ENCODE measurements at places on chromosomes 6 and 20. TPM values are rescaled to one million over a fixed set of nuclear protein-coding genes. Genes with fewer than 3 reads are reported as not detected.

The NRSN1 gene
- polyA plus RNA-seq = 1.2 TPM

GRCh38 chr6:22530506-22530905 is 38.9 kb upstream of the HDGFL1 start:
- no peaks in the 10 kb centered on the region for H3K27me3 ChIP-seq
- DNase-seq = no peak
- no peak overlapping the region for H3K4me3 ChIP-seq
- H3K27ac ChIP-seq = no peak overlapping the region
- no peaks in the 10 kb centered on the region for H3K36me3 ChIP-seq

The ZBTB24 gene
- 3.9 TPM for polyA plus RNA-seq

- no peak overlapping the region for H3K27ac ChIP-seq
- no peaks in the 10 kb centered on the region for H3K27me3 ChIP-seq
- H3K4me1 ChIP-seq = peaks cover 3% of the 10 kb centered on the region
- H3K36me3 ChIP-seq = no peaks in the 10 kb centered on the region
- H3K4me3 ChIP-seq = no peak overlapping the region
These were observed 32.6 kb upstream of the SERPINB9 start for GRCh38 chr6:2935566-2936291.

GRCh38 chr20:54088430-54088829 is 18.0 kb upstream of the BCAS1 start:
- no peak overlapping the region for H3K27ac ChIP-seq
- no peaks in the 10 kb centered on the region for H3K27me3 ChIP-seq

DNA sequence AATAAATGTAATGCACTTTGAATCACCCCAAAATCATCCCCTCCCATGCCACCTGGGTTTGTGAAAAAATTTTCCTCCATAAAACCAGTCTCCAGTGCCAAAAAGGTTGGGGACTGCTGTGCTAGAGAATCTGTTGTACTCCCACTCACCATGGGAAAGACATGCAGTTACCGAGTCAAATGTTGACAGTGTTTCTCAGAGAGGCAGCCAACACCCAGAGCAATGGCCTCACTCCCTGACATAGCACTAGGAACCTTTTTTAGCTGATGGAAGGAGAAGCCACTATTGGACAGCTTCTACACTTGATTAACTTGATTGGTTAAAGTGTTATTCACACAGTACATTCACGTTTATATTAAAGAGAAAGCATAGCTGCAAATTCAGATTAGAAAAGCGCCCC is 59.8 kb upstream of the MANEA start:
- H3K4me3 ChIP-seq = no peak overlapping the region
- H3K4me1 ChIP-seq = no peaks in the 10 kb centered on the region
- no peaks in the 10 kb centered on the region for H3K36me3 ChIP-seq
- no peak overlapping the region for H3K27ac ChIP-seq
- DNase-seq = no peak

The TFAP2D gene
- not detected for polyA plus RNA-seq

The AURKA gene
- polyA plus RNA-seq = 0.61 TPM

- H3K27me3 ChIP-seq = no peaks in the 10 kb centered on the region
- H3K36me3 ChIP-seq = no peaks in the 10 kb centered on the region
- H3K4me3 ChIP-seq = no peak overlapping the region
- no peak for DNase-seq
These were observed 50.2 kb upstream of the UTRN start for GRCh38 chr6:144234935-144235334.

- no peaks in the 10 kb centered on the region for H3K27me3 ChIP-seq
- H3K4me3 ChIP-seq = no peak overlapping the region
- no peaks in the 10 kb centered on the region for H3K36me3 ChIP-seq
- H3K27ac ChIP-seq = no peak overlapping the region
These were observed 59.9 kb downstream of the MACROD2 start for GRCh38 chr20:14055127-14055742.

The HDAC2 gene
- polyA plus RNA-seq = 48.9 TPM

The LY86 gene
- 0.38 TPM for polyA plus RNA-seq

DNA sequence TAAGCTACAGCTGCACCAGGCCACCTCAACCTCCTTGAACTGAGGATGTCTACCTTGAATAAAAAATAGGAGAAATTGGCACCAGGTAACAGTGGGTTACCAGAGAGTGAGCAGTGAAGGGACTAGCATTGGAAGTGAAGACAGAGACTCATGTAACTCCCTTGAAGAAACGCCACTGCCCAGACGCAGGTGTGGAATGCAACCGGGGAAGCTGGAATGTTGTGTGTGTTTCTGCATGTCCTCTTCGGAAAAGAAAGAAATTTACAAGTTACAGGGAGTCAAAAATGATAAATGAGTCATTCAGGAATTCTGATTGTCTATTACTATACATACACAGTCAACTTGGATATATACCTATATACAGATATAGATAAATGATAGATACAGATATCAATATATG is 514.7 kb upstream of the AGPAT4 start:
- H3K27ac ChIP-seq = no peak overlapping the region
- H3K36me3 ChIP-seq = no peaks in the 10 kb centered on the region
- no peaks in the 10 kb centered on the region for H3K4me1 ChIP-seq
- H3K4me3 ChIP-seq = no peak overlapping the region

GRCh38 chr6:111777357-111777756 is 95.9 kb downstream of the FYN start:
- H3K27me3 ChIP-seq = no peaks in the 10 kb centered on the region
- H3K27ac ChIP-seq = no peak overlapping the region
- no peaks in the 10 kb centered on the region for H3K4me1 ChIP-seq
- no peak for DNase-seq
- H3K4me3 ChIP-seq = no peak overlapping the region

The POFUT1 gene
- 10.3 TPM for polyA plus RNA-seq

GRCh38 chr20:45576995-45577394 is 2.1 kb downstream of the WFDC8 start:
- no peaks in the 10 kb centered on the region for H3K36me3 ChIP-seq
- H3K4me1 ChIP-seq = no peaks in the 10 kb centered on the region
- H3K27me3 ChIP-seq = no peaks in the 10 kb centered on the region
- no peak overlapping the region for H3K4me3 ChIP-seq

- H3K4me3 ChIP-seq = no peak overlapping the region
- H3K36me3 ChIP-seq = no peaks in the 10 kb centered on the region
- H3K27me3 ChIP-seq = no peaks in the 10 kb centered on the region
- H3K4me1 ChIP-seq = no peaks in the 10 kb centered on the region
These were observed 7.4 kb downstream of the SLC22A1 start for GRCh38 chr6:160128879-160129516.

DNA sequence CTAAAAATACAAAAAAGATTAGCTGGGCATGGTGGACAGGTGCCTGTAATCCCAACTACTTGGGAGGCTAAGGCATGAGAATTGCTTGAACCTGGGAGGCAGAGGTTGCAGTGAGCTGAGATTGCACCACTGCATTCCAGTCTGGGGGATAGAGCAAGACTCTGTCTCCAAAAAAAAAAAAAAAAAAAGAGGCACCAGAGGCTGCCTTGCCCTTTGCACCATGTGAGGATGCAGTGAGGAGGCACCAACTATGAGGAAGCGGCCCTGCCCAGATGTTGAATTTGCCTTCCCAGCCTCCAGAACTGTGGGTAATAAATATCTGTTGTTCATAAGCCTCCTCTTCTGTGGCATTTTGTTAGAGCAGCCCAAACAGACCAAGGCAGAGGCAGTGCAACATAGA is 54.4 kb downstream of the ALDH5A1 start:
- no peaks in the 10 kb centered on the region for H3K27me3 ChIP-seq

GRCh38 chr20:4912380-4913142 is 88.7 kb downstream of the SLC23A2 start:
- no peak for DNase-seq
- H3K4me1 ChIP-seq = no peaks in the 10 kb centered on the region
- no peaks in the 10 kb centered on the region for H3K27me3 ChIP-seq
- H3K27ac ChIP-seq = no peak overlapping the region
- no peak overlapping the region for H3K4me3 ChIP-seq

- no peak for DNase-seq
- no peaks in the 10 kb centered on the region for H3K36me3 ChIP-seq
- no peak overlapping the region for H3K27ac ChIP-seq
- no peaks in the 10 kb centered on the region for H3K4me1 ChIP-seq
- H3K27me3 ChIP-seq = no peaks in the 10 kb centered on the region
- H3K4me3 ChIP-seq = no peak overlapping the region
These were observed 257.8 kb downstream of the RNGTT start for GRCh38 chr6:88705601-88706000.

The PSORS1C2 gene
- polyA plus RNA-seq = not detected

GRCh38 chr6:23301556-23301955 is 732.2 kb downstream of the HDGFL1 start:
- no peaks in the 10 kb centered on the region for H3K36me3 ChIP-seq
- H3K27ac ChIP-seq = no peak overlapping the region
- no peaks in the 10 kb centered on the region for H3K4me1 ChIP-seq
- no peak for DNase-seq

DNA sequence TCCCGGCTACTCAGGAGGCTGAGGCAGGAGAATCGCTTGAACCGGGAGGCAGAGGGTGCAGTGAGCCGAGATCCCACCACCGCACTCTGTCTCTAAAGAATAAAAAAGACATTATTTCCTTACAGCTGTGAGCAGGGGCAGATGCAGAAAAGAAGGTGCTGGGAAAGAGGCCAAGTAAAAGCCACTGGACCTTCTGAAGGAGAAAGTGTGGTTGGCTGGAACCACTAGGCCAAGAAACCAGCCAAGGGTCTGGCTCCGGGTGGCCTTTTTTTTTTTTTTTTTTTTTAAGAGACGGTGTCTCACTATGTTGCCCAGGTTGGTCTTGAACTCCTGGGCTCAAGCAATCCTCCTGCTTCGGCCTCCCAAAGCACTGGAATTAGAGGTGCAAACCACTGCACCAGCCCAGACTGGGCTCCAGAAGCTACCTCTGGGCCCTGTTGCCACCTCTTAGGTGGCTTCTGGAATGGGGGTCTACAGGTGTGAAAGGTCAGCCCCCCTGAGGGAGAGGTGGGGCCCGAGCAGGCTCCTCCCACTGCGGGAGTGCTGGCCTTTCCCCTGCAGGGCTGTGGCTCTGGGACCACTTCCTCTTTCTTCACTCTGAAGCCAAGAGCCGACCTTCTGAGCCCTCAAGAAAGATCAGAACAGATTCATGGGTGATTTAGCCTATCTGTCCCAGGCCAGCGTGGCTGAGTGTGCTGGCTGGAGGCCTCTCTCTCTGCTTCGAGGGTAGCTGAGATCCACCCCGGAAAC is at the start of gene FGD2:
Gene FGD2 (plus strand): TSS at position 595 of the 750 bp plus-strand sequence. CDS start 163 bp downstream, outside the sequence.
- no peaks in the 10 kb centered on the region for H3K27me3 ChIP-seq
- H3K4me3 ChIP-seq = no peak within 1 kb of the TSS
- no peak within 1 kb of the TSS for H3K27ac ChIP-seq

DNA sequence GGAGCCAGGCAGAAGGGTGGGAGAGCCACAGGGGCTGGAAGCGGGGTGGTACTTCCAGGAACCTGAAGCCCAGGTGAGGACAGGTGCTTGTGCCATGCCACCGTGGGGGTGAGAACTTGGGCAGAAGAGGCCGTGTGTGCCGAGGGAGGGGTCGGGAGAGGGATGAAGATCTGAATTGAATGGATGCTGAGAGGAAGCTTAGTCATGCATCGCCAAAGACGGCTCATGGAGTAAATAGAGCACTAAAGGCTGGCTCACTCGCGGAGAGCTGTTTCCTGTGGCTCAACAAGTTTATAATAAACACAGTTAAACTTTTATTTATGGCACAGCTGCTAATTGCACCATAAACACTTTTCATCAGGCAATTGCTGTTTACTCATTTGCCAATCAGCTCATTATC is 21.7 kb upstream of the MYT1 start:
- H3K36me3 ChIP-seq = no peaks in the 10 kb centered on the region
- no peak overlapping the region for H3K4me3 ChIP-seq
- peak; percentile 12 for DNase-seq
- no peaks in the 10 kb centered on the region for H3K27me3 ChIP-seq

DNA sequence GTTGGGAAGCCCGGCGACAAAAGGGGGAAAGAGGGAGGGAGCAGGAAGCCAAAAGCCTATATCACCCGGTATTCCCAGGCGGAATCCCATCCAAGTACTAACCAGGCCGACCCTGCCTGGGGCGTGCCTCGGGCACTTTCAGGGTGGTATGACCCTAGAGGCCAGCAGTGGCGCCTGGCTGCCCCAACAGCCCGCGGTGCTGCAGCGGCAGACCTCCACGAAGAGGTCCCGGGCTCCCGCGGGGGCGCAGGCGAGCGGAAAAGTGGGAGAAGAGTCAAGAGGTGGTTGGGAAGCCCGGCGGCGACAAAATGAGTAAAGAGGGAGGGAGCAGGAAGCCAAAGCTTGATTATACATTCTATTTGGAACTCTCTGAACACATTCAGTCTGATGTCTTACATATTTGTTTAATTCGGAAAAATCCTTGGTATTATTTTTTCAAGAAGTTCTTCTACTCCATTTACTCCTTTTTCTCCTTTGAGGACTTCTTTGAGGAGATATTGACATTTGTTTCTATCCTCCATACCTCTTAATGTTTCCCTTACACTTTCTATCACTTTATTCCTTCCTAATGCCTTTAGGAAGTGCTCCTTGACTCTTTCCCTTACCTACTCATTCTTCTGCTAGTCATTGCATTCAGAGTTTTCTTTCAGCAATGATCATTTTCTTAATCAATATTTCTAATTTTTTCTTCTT is 11.5 kb downstream of the TREML4 start:
- DNase-seq = peak; percentile 35
- no peaks in the 10 kb centered on the region for H3K4me1 ChIP-seq
- H3K27ac ChIP-seq = no peak overlapping the region
- no peaks in the 10 kb centered on the region for H3K27me3 ChIP-seq

DNA sequence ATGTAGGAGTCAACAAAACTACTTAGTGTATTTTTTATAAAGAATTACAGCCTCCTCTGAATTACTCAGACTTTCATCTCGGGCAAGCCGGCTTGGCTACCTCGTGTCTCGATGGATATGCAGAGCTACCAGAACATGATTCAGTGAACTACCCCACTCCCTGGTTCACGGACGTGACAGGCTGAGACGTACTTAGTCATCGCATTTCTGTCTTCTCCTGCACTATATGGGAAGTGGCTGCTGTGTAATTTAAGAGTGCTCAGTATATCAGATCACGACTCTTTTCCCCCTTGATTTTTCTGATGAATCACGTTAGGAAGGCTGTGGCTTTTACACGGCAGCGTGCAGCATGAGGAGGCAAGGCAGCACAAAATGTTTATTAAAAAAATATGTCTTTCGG is 302.7 kb upstream of the ZFP64 start:
- no peaks in the 10 kb centered on the region for H3K4me1 ChIP-seq
- no peaks in the 10 kb centered on the region for H3K36me3 ChIP-seq
- no peak overlapping the region for H3K4me3 ChIP-seq
- no peak overlapping the region for H3K27ac ChIP-seq

GRCh38 chr6:146855889-146856288 is 257.1 kb downstream of the ADGB start:
- H3K36me3 ChIP-seq = no peaks in the 10 kb centered on the region
- no peak overlapping the region for H3K27ac ChIP-seq
- no peak for DNase-seq
- no peaks in the 10 kb centered on the region for H3K27me3 ChIP-seq
- H3K4me1 ChIP-seq = no peaks in the 10 kb centered on the region

DNA sequence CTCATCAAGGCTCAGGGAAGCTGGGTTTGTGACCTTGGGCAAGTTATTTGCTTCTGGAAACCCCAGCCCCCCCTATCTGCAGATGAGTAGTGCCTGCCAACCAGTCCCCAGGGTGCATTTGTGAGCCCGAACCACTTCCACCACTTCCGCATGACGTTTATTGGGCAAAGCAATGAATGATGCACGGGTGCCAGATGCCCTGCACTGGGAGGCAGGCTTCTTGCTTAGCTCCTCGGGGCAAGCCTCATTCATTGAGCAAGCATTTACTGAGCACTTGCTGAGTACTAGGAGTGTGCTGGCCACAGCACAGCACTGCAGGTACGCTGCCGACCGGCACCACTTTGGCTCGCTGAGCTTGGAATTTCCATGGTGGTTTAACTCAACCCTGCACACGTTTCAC is 60.2 kb downstream of the GNAS-AS1 start:
- no peak overlapping the region for H3K4me3 ChIP-seq
- H3K36me3 ChIP-seq = no peaks in the 10 kb centered on the region
- H3K4me1 ChIP-seq = no peaks in the 10 kb centered on the region
- H3K27me3 ChIP-seq = no peaks in the 10 kb centered on the region

- H3K36me3 ChIP-seq = no peaks in the 10 kb centered on the region
- no peak overlapping the region for H3K27ac ChIP-seq
- H3K4me3 ChIP-seq = no peak overlapping the region
- DNase-seq = peak; percentile 28
- no peaks in the 10 kb centered on the region for H3K27me3 ChIP-seq
These were observed 107.4 kb downstream of the SULF2 start for GRCh38 chr20:47677635-47678453.

All from pancreas (tissue), 10 donors.